Colonic mucosa (tissue), 4 donors: ENCODE measurements at places on chromosomes 12 and 14.
A peak's percentile ranks its signal among the peaks of the same experiment; 100 is the strongest.

DNA sequence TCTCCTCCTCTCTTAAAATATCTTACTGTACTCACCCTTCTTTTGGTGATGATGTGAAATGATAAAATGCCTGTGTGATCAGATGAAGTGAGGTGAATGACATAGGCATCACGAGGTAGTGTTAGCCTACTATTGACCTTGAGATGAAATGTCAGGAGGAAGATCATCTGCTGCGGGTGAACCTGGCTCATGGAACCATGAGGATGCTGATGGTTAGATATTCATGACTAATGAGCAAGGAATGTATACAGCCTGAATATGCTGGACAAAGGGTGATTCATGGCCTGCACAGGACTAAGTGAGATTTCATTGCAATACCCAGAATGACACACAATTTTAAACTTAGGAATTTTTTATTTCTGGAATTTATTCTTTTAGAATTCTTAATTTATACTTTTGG lies 89.6 kb downstream of the DAAM1 start:
- DNase-seq: no peak

- no peak for DNase-seq
Measured at GRCh38 chr14:104132981-104133380, 5.4 kb upstream of the KIF26A start.

DNA sequence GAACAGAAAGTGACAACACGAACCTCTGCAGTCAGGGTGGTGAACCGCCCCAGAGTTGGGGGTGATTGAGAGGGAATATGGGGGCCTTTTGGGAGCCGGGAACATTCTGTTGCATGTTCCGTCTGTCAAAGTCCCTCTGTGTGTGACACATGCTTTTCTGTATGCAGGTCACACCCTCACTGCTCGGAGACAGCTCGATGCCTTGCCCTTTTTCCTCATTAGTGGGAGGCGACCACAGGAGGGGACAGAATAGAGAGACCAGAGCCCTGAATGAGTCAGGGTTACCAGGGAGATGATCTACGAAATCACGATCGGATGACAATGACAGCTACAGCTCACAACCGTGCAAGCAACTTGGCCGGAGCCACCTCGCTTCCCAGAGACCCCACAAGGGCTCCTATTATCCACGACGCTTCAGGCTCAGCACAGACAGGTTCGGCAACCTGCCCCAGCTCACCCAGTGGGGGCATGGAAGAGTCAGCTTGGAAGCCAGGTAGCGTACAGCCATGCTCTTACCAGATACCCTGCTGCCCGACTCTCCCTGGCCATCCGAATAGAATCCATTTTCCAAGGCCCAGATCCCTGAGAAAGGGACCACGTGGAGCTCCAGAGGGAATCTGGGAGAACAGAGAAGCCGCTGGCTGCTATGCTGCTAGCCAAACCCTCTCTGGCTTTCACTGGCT lies 38.8 kb downstream of the TESC start:
- no peak for DNase-seq

GRCh38 chr14:61609191-61609843 lies 86.0 kb upstream of the HIF1A start:
- DNase-seq: no peak

DNA sequence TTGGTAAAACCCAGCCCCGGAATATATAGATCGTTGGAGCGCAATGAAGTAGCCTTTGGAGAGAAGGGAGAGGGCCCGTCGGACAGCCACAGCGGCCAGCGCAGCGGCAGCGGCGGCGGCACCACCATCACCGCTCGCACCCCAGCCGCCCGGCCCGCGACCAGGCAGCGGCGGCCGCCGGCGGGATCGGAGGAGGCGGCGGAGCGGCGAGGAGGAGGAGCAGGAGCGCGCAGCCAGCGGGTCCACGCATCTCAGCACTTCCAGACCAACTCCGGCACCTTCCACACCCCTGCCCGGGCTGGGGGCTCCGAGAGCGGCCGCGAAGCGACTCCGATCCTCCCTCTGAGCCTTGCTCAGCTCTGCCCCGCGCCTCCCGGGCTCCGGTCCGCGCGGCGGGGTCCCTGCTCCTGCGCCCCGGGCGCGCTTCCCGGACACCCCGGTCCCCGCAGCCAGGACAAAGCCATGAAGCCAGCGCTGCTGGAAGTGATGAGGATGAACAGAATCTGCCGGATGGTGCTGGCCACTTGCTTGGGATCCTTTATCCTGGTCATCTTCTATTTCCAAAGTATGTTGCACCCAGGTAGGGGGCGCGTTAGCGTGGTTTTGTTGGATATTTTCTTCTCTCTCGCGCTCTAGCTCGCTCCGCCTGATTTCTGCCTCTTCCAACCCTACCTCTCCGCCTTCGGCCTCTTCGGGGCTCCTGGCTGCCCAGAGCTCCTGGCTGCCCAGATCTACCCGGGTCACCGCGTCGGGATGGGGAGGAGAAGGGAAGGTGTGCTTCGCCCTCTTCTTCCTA lies 400 bp downstream of the CHST11 start:
- DNase-seq: peak; percentile 65

DNA sequence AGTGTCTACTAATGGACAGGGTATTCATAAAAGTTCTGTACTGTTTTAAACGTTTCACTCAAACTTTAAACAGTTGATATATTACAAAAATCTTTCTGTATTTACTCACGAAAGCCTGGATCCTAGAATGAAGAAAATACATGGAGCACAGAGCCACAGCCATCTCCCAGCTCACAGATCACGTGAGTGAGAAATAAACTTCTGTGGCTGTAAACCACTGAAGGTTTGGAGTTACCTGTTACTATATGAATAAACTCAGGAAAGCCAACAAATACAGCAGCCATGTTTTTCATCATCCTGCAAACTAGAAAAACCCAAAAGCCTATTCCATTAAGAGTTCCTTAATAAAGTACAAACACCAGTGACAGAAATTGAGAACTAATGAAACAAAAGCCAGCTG lies 867 bp upstream of the TDG start:
- DNase-seq: no peak

- no peak for DNase-seq
Measured at GRCh38 chr14:24900269-24901100, 149.5 kb downstream of the STXBP6 start.

DNA sequence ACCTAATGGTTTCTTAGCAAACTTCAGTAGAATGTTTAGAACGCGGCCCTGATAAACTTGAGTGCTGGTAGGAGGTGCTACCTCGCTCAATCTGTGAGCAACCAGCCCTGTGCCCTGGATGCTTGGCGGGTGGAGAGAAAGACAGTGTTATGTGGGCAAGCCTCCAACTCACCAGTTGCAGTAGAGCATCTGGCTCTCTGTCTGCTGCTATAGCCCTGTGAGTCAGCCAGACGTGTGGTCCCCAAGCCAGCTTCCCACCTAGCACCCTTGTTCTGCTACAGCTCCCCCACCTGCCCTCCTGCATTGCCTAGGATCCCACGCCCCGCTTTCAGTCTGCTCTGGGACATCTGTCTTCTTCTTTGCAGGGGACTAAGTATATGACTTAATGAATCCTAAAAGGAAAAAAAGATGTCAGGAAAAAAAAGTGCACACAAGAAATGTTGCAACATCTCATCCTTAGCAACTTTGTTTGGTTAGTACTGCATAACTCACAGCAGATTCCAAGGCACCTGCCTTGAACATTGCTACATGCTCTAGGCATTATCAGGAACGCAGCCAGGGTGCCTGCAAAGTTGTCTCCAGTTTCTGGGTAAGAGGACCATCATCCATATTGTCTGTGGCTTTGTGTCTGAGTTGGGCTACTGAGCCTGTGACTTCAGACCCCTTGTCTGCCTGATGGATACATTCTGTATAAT lies 13.6 kb downstream of the SNRNP35 start:
- DNase-seq: no peak

GRCh38 chr14:50410921-50411320 lies 14.2 kb upstream of the CDKL1 start:
- DNase-seq: no peak

DNA sequence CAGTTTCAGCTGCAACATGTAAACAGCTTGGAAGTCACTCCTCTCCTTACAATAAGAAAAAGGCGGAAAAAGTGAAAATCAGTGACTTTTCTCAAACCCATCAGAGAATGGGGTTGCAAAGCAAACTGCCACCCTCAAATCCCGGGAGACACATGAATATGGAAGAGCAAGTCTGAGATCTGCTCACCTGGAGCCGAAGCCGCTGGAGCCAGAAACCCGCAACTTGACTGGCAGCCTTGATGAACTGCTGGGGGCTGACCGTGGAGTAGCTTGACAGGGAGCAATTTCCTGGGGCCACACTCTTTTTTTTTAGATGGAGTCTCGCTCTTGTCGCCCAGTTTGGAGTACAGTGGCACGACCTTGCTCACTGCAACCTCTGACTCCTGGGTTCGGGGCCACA lies 208.2 kb downstream of the KIF26A start:
- DNase-seq: no peak

DNA sequence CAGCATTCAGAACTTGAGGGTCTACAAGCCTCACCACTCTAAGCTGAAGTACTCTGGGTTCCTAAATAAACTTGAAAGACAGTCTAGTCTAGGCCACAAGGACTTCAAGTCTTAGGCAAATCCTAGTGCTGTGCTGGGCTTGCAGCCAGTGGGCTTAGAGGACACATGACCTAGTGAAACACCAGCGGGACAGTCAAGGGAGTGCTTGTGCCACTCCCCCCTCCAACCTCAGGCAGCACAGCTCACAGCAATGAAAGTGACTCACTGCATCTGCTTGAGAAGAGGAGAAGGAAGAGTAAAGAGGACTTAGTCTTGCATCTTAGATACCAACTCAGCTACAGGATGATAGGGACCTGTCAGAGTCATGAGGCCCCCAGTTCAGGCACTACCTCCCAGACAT lies 438.1 kb downstream of the IPO8 start:
- no peak for DNase-seq

DNA sequence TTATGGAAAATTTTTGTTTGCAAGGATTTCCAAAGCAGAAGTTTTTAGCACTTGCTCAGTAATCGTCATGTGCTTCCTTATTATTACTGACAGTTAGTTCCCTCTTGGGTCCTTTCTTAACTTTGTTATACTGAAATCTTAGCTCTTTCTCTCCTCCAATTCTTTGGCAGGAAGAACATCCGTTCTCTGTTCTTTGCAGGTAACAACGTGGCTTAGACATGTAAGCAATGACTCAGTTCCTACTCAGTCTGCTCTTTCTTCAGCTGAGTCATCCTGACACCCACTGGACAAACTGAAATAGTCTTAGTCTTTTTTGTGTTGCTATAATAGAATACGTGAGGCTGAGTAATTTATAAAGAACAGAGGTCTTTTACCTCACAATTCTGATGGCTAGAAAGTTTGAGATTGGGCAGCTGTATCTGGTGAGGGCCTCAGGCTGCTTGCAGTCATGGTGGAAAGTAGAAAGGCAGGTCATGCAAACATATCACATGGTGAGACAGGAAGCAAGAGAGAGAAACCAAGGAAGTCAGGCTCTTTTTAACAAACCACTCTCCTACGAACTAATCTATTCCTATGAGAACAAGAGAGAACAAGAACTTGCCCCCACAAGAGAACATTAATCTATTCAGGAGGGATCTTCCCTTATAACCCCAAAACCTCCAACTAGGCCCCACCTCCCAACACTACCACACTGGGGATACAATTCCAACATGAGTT lies 49.2 kb downstream of the TESPA1 start:
- DNase-seq: no peak

- DNase-seq: no peak
Measured at GRCh38 chr12:98425859-98426258, 89.5 kb upstream of the TMPO start.
